Activated CD4-positive, alpha-beta T cell treated with anti-CD3 and anti-CD28 coated beads, Interleukin-2, amount 10 ng/mL, durations not matched to agents 7 days and 5 days (primary cell): ENCODE measurements at places on chromosomes 1 and 21. TPM values are rescaled to one million over a fixed set of nuclear protein-coding genes. Genes with fewer than 3 reads are reported as not detected.

GRCh38 chr1:59523745-59524450 is 227.0 kb downstream of the FGGY start:
- no peaks in the 10 kb centered on the region for H3K36me3 ChIP-seq
- H3K27ac ChIP-seq: no peak overlapping the region
- H3K4me1 ChIP-seq: no peaks in the 10 kb centered on the region
- no peak for DNase-seq
- no peaks in the 10 kb centered on the region for H3K27me3 ChIP-seq

GRCh38 chr1:70396607-70397006 is 14.5 kb upstream of the CTH start:
- no peaks in the 10 kb centered on the region for H3K36me3 ChIP-seq
- no peaks in the 10 kb centered on the region for H3K4me1 ChIP-seq
- H3K27me3 ChIP-seq: peaks cover 5% of the 10 kb centered on the region
- DNase-seq: no peak
- no peak overlapping the region for H3K4me3 ChIP-seq
- no peak overlapping the region for H3K27ac ChIP-seq

GRCh38 chr21:44686843-44687561 is 5.0 kb upstream of the KRTAP12-1 start:
- H3K4me3 ChIP-seq: no peak overlapping the region
- peaks cover 17% of the 10 kb centered on the region for H3K27me3 ChIP-seq
- no peaks in the 10 kb centered on the region for H3K36me3 ChIP-seq
- no peak for DNase-seq

GRCh38 chr1:107363154-107363553 is 222.3 kb downstream of the NTNG1 start:
- H3K4me1 ChIP-seq: no peaks in the 10 kb centered on the region
- H3K4me3 ChIP-seq: no peak overlapping the region
- H3K36me3 ChIP-seq: no peaks in the 10 kb centered on the region
- DNase-seq: no peak

DNA sequence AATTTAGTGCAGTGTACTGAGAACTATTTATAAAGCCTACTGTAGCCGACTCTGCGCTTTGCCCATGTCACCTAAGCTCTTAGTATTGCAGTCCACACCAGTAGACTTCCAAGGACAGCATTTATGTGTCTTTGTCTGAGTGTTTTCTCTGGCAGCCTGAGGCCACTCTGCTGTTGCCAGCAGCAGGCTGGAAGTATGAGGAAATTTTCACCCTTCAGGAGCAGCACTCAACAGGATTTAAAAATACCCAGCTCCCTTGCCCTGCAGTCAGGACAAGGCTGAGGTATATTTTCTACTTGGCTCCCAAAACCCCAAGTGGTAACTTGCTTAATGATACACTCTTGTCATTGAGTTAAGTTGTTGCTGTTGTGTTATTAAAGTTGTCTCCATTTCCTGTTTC is 230.1 kb downstream of the SRGAP2C start:
- no peaks in the 10 kb centered on the region for H3K36me3 ChIP-seq
- peaks cover 6% of the 10 kb centered on the region for H3K4me1 ChIP-seq
- H3K27me3 ChIP-seq: peaks cover 10% of the 10 kb centered on the region

- peaks cover 31% of the 10 kb centered on the region for H3K27me3 ChIP-seq
- H3K4me1 ChIP-seq: no peaks in the 10 kb centered on the region
- no peak for DNase-seq
- H3K4me3 ChIP-seq: no peak overlapping the region
- no peak overlapping the region for H3K27ac ChIP-seq
- H3K36me3 ChIP-seq: no peaks in the 10 kb centered on the region
These were observed 72.4 kb upstream of the IFNAR2 start for GRCh38 chr21:33157303-33157702.

DNA sequence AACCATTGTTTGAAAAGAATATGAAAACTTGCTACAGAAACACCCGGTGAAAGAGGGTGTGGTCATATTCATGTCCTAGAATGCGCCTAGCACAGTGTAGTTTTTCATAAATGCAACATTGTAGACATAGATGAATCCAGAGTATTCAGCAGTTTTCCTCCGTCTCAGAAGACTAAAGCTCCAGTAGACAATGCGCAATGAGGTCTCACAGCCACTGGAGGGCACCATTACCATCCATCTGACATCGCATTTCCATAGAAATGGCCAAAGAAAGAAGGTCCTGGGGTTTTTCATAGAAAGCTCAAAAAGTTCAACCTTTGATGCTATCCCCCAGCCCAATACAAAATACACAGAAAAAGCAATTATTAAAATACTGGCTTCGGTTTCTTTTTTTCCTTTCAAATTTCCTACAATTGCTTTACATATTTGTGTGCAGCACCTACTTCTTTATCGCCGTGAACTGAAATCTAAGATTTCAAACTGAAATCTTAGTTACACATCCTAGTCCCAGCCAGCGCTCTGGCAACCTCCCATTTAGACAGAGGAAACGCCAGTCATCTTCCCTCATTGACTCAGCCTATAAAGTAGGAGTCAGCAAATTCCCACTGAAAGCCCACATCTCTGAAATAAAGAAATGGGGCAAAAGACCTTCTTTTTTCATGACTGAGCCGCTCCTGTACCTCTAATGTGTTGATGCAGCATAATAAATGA is 3.9 kb upstream of the CD58 start:
- H3K36me3 ChIP-seq: peaks cover 4% of the 10 kb centered on the region
- no peak overlapping the region for H3K27ac ChIP-seq
- DNase-seq: peak; percentile 66
- H3K4me1 ChIP-seq: peaks cover 30% of the 10 kb centered on the region
- H3K27me3 ChIP-seq: peaks cover 5% of the 10 kb centered on the region

- no peak overlapping the region for H3K4me3 ChIP-seq
- H3K27me3 ChIP-seq: peaks cover 37% of the 10 kb centered on the region
- H3K4me1 ChIP-seq: peaks cover 5% of the 10 kb centered on the region
- H3K27ac ChIP-seq: no peak overlapping the region
- no peak for DNase-seq
These were observed 14.4 kb upstream of the BCL10 start for GRCh38 chr1:85290826-85291225.

DNA sequence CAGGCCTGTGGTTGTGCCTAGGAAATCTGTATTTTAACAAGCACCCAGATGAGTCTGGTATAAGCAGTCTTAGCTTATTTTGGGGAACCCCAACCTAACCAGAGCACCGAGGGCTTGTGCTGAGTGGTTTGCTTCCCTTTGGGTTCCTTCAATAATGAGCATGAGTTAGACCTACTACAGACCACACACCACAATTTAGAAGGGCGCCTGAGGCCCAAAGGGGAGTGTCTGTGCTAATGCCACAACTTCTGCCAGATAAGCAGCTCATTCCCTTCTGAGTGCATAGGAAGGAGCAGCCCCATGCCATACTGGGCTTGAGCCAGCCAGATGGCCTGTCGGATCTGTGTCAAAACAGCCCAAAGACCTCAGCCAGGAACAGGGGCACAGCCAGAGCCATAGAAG is 15.4 kb upstream of the LSS start:
- H3K27me3 ChIP-seq: no peaks in the 10 kb centered on the region
- peaks cover 47% of the 10 kb centered on the region for H3K36me3 ChIP-seq
- H3K4me1 ChIP-seq: no peaks in the 10 kb centered on the region
- no peak overlapping the region for H3K27ac ChIP-seq

DNA sequence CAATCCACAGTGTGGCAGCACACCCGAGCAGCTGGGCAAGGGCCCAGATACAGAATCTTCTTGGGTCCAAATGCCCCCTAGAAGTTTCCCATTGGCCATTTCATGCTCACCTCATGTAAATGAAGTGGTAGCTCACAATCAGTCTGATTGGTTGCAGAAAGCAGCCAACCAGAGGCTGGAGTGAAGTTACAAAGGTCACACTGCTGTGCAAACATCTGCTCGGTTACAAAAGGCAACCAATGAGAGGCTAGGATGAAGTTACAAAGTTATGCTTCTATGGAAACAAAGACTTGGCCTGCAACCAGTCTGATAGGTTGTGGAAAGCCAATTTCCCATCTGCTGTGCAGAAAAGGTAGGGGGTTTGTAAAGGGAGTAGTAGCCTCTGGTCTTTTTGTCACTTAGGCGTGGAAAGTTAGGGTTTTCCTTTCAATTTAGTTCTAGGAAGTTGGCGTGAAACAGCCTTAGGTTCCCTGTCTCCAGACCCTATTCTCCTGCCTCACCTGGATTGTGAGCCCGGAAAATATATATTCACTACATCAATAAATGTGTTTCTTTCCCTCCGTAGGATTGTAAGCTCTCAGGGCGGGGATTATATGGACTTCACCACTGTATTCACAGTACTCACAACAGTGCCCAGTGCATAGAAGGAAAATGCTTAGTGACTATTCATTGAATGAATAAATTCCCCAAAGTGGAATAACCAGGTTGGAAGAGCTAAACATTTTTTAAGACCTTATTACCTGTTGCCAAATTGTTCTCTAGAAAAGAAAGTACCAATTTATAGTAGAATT is 91.9 kb downstream of the URB2 start:
- H3K4me1 ChIP-seq: no peaks in the 10 kb centered on the region
- H3K27me3 ChIP-seq: peaks cover 15% of the 10 kb centered on the region
- no peak overlapping the region for H3K4me3 ChIP-seq
- H3K36me3 ChIP-seq: no peaks in the 10 kb centered on the region
- no peak for DNase-seq
- H3K27ac ChIP-seq: no peak overlapping the region

FCN3 gene
- not detected for total RNA-seq

PLA2G4A gene
- total RNA-seq: not detected

ANGPTL3 gene
- not detected for total RNA-seq

ANKRD35 gene
- total RNA-seq: 0.42 TPM
